ENCODE measurements at places on chromosomes 11 and 22.

DNA sequence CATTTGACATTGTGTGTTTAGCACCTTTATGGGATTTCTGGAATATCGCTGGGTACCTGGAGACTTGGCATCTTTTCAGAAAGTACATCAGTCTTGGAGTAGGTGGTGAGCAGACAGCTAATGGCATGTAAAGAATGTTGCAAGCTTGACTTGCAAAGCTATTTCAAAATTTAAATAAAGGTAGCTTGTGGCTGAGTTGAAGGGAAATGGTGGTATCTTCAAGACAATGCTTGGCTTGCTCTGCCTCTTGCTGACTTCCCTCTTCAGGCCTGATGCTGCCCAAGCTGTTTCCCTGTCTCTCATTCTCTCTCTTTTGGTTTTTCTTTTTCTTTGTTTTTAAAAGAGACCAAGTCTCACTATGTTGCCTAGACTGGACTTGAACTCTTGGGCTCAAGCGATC is 13.2 kb downstream of the ZNRF3 start:
- DNase-seq = no peak

DNA sequence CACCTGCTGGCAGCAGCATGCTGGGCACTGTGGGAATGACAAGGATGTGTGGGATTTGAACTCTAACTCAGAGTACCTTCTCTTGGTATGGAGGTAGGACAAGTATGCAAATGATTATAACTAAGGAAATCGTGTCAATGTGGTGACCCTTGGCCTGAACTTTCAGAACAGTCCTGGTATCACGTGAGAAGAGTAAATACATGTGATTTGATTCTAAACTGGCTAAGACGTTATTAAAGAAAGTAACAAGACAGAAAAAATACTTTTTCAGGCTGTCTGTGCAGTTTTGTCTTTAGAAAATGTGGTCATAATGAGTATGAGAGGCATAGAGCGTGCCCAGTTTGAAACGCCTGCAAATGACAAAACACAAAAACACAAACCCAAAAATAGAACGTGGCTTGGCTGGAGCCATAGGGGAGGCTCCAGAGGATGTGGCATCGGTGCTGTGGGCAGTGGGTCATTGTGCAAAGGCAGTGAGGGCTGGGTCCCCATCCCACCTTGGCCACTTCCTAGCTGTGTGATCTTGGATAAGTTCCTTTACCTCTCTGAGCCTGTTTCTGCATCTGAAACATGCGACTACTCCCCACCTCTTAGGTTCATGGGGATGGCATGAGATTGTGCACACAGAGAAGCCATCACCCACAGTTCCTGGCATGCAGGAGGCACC is 18.4 kb upstream of the IL2RB start:
- no peak for DNase-seq

DNA sequence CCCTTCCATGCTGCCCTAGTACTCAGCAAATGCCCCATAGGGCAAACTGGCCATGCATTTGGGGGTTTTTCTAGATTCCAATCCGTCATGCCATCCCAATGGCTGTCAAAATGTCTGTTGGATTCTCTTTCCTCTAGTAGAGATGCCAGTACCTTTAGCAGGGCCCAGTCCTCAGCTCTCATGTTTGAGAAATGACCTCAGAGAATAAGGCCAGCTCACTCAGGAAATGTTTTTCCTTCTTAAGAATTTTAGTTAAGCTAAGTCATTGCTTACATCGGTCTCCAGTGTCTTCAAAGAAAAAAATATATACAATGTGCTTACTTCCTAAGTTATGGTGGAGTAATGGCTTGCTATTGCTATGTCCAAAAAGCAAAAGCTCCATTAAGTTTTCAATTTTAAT is 14.1 kb upstream of the ALKBH3 start:
- no peak for DNase-seq

DNA sequence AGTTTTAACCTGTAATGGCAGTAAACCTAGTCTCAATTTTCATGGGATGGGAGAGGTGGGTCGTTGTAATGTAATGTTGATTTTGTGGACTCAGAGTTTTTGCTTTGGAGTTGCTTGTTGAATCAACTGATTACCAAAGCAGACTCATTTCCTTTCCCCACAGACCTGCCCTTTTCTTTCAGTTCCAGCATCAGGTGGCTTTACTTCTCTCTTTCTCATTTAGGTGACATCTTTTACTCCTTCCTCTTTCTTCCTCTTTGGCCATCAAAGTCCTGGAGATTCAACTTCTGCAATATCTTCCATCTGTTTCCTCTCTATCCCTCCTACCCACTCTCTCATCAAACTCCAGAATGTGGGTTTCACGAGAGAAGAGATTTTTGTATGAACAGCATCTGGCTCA is 313.9 kb downstream of the TMEM135 start:
- DNase-seq = no peak

DNA sequence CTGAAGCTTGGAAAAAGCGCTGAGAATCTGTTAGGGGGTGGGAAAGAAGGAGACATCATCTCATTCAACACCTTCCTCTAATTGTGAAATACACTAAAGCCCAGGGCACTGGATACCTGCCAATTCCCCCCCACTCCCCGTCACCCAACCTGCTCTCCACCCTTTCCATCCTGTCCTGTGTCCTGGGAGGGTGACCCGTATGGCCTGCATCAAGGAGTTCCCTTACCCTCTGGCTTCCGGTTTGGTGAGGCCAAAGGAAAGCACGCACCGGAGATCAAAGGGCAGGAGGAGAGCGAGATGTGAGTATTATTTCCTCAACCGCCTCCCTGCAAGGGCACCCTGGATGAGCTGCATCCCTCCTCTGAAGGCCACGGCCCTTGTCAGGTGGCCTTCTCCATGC is 65.0 kb upstream of the PTPRJ start:
- no peak for DNase-seq

- DNase-seq = no peak
Measured at GRCh38 chr11:33931067-33931466, 39.2 kb upstream of the LMO2 start.

DNA sequence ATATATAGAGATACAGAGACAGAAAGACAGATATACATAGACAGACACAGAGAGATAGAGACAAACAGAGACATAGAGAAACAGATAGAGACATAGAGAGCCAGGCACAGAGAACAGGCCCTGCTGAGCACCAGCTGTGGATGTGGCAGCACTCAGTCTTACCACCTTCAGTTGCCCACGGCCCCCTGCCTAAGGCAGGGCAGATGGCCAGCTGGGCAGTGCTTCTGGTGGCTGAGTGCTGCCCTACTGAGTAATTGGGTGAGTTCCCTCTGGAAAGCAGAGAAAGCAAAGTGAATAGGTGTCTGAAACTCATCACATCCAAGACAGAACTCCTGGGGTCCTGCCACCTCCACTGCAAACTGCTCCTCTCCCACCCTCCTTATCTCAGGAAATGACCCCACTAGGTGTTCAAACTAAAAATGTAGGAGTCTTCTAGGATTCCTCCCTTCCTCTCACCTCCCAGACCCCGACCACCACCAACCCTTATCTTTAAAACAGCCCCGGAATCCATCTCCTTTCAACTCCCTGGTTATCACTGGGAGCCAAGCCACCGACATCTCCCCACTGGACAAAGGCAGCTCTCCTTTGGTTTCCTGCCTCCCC is 27.2 kb downstream of the SYN3 start:
- DNase-seq = no peak
